ENCODE measurements at places on chromosomes 5 and 9. TPM values are rescaled to one million over a fixed set of nuclear protein-coding genes. Genes with fewer than 3 reads are reported as not detected.
A peak's percentile ranks its signal among the peaks of the same experiment; 100 is the strongest.

GRCh38 chr5:18216729-18217128 is 582.5 kb downstream of the TAF11L14 start:
- H3K4me3 ChIP-seq: no peak overlapping the region
- no peaks in the 10 kb centered on the region for H3K4me1 ChIP-seq
- H3K27ac ChIP-seq: no peak overlapping the region

Gene EGFLAM
- polyA plus RNA-seq: 1.2 TPM

DNA sequence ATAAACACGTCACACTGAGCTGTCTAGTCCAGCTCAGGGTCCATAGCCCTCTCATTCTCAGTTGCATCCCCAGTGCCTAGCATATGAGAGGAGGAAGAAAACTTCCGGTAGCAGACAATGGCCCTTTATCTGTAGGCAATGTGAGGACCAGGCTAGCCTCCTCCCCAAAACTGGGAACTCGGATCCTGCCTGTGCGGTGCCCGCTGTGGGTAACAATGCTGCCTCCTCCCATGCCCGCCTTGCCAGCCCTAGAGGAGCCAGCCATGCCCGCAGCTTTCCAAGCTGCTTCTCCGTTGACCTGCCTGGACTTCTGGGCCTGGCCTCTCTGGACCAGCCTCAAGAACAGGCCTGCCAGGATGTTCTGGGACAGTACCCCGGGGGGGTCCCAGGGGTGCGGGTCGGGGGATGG is 74.6 kb upstream of the ORM1 start:
- no peaks in the 10 kb centered on the region for H3K27me3 ChIP-seq
- no peaks in the 10 kb centered on the region for H3K36me3 ChIP-seq
- DNase-seq: no peak
- no peaks in the 10 kb centered on the region for H3K4me1 ChIP-seq
- H3K4me3 ChIP-seq: no peak overlapping the region

GRCh38 chr5:58891086-58891970 is 308.5 kb downstream of the RAB3C start:
- H3K36me3 ChIP-seq: no peaks in the 10 kb centered on the region
- peak; percentile 63 for DNase-seq
- no peak overlapping the region for H3K27ac ChIP-seq
- H3K4me1 ChIP-seq: no peaks in the 10 kb centered on the region
- peaks cover 12% of the 10 kb centered on the region for H3K27me3 ChIP-seq

Gene RHOBTB3
- 42.2 TPM for polyA plus RNA-seq

Gene PTPRD
- polyA plus RNA-seq: 5.7 TPM

GRCh38 chr5:102582696-102583095 is 83.9 kb upstream of the SLCO6A1 start:
- peaks cover 6% of the 10 kb centered on the region for H3K27me3 ChIP-seq
- H3K4me3 ChIP-seq: no peak overlapping the region
- no peaks in the 10 kb centered on the region for H3K4me1 ChIP-seq
- H3K27ac ChIP-seq: no peak overlapping the region
- no peak for DNase-seq

- H3K4me1 ChIP-seq: no peaks in the 10 kb centered on the region
- H3K27me3 ChIP-seq: no peaks in the 10 kb centered on the region
- DNase-seq: no peak
Measured at GRCh38 chr5:173830421-173830820, 57.7 kb upstream of the CPEB4 start.

DNA sequence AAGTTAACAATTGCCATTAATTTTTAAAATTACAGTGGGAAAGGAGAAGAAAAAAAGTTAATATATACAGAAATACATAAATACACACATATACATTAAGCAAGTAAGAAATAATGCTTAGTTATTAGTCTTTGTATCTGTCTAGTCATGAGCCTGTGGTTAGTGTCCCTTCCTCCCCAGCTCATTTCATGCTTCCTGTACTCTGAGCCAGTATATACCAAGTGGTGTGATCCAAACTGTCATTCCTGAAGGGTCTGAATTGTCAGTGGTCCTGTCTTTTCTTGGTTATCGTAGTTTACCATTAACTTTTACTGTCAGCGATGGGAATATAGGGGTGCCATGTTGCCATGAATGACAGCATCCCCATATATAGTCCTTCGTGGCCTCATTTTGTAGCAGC is 24.2 kb upstream of the STOM start:
- no peaks in the 10 kb centered on the region for H3K27me3 ChIP-seq
- H3K4me3 ChIP-seq: no peak overlapping the region
- H3K36me3 ChIP-seq: no peaks in the 10 kb centered on the region

DNA sequence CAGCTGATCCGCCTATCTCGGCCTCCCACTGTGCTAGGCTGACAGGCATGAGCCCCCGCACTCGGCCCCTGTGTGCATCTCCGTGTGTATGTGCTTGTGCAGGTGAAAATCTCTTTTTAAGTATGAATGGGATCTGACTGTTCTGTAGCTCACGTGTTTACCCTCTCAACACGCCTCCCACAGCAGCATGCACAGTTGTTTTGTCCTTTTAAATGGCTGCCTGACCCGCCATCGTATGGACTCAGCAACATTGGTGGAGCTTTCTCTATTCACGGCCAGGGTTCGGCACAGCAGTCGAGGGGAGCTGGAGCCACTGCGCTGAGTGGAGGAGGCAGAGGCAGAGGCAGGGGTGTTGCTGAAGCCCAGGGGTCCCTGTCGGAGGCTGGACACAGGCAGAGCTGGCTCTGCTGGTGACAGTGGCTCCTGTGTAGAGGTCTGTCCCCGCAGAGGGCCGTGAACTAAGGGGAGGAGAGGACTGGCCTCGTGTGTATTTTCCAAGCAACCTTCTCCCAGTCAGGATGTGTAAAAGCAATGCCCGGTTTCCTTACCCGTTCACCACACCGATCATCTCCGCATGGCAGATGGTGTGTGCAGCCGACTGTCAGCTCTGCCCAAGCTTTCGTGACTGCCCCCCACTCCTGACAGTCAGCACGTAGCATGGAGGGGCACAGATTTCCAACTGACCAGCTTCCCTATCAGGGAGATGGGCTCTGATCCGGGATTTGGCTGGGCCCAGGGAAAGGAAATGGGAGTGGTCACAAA is 37.3 kb downstream of the MRPL36 start:
- no peak overlapping the region for H3K4me3 ChIP-seq
- no peak for DNase-seq
- no peaks in the 10 kb centered on the region for H3K4me1 ChIP-seq
- H3K27me3 ChIP-seq: no peaks in the 10 kb centered on the region
- H3K27ac ChIP-seq: no peak overlapping the region

Gene TAF11L10
- not detected for polyA plus RNA-seq

Gene GABRA6
- not detected for polyA plus RNA-seq

Gene GNA14
- 2.1 TPM for polyA plus RNA-seq

DNA sequence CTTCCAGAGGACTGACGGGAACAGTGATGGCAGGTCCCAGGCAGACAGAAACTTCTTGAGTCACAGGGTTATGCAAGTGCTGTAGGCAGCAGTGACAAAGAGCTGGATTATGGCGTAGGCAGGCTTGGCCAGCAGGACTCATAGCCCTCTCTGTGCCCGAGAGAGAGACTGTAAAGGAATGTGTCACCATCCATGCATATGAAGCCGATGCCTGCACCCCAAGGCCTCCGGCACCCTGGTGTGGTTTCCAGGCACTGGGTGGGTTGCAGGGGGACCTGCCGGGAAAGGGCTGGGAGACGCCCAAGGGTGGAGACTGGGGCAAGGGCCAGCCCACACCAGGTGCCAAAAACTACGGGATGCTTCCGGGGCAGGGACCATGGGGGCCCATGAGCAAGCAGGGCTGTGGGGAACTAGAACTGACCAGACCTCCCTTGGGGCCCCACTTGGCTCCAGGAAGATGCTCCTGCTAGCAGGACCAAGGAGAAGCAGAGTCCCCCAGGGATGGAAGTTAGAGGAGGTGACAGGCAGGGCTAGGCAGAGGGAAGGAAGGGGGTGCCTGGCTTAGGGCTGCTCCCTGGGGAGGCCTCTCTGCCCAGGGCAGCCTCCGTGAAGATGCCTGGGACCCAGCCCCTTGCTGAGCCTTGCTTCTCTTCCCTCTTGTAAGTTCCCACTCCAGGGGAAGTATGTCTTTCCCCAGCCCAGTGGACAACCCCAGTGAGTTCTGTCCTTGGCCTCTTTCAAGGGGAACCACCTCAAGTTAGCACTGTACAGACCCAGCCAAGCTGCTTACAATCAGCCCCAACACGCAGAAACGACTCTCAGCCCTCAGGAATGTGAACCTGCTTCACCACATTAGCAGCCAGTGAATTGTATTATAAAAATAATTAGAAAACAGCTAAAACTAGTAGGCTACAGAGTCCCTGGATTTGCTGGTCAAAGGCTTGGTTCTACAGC is 10.5 kb upstream of the IPPK start:
- no peak overlapping the region for H3K4me3 ChIP-seq
- no peaks in the 10 kb centered on the region for H3K27me3 ChIP-seq
- no peaks in the 10 kb centered on the region for H3K36me3 ChIP-seq
- no peaks in the 10 kb centered on the region for H3K4me1 ChIP-seq

DNA sequence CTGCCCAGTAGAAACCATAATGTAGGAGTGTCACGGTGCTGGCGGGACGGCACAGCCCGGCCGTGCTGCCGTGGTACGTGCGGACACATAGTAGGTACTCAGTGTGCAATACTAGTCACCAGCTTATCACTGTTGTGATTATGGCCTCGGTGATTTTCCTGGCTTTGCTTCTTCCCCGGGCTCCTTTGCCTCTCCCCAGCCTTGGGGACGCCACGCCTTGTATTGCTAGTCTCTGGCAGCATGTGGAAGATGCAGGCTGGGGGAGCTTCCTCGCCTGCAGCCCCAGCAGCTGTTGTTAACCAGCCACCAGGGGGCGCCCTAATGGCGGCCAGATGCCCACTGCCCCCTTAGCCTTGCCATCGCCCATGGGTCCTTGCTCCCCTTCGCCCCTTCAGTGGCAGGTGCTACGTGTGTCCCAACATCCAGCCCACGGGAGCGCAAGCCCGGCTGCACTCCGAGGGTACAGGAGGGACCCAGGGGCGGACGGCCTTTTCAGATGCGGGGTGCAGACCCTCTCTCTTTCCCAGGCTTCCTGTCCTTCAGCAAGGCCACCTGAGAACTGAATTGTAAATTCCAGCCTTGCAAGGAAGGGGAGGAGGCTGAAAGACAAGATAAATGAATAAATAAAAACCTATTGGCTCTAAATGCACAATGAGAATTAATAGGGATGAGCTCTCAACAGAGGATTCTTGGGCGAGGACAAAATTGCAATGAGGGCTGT is 8.0 kb downstream of the NTNG2 start:
- peaks cover 21% of the 10 kb centered on the region for H3K27me3 ChIP-seq
- peak; percentile 30 for DNase-seq
- no peak overlapping the region for H3K4me3 ChIP-seq
- H3K36me3 ChIP-seq: no peaks in the 10 kb centered on the region
- H3K27ac ChIP-seq: no peak overlapping the region
- no peaks in the 10 kb centered on the region for H3K4me1 ChIP-seq

Measured in endothelial cell of umbilical vein (primary cell).